Endothelial cell of umbilical vein (primary cell): ENCODE measurements at places on chromosomes 3 and 15. TPM values are rescaled to one million over a fixed set of nuclear protein-coding genes. Genes with fewer than 3 reads are reported as not detected.

GRCh38 chr3:150410311-150411105, 2.4 kb downstream of the TSC22D2 start:
- peak; percentile 46 for DNase-seq

The PRSS50 gene
- total RNA-seq = not detected in 2 replicates

GRCh38 chr3:128563439-128563838, 70.4 kb upstream of the GATA2 start:
- no peak for DNase-seq

DNA sequence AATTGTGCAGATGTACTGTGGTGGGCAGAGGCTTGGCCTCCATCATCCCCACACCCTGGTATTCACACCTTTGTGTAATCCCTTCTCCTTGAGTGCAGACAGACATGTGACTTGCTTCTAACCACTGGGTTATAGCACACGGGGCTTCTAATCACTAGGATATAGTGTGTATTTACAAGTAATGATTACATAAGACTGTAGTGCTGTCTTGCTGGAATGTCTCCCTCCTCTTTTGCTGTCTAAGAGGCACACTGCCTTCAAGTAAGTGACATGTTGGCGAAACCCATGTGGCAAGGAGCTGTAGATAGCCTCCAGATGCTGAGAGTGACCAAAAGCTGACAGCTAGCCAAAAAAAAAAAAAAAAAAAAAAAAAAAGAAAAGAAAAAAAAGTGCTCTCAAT, 542.7 kb upstream of the MDFIC2 start:
- DNase-seq = no peak

- DNase-seq = no peak
These were observed 70.2 kb downstream of the NMD3 start for GRCh38 chr3:161291191-161291901.

DNA sequence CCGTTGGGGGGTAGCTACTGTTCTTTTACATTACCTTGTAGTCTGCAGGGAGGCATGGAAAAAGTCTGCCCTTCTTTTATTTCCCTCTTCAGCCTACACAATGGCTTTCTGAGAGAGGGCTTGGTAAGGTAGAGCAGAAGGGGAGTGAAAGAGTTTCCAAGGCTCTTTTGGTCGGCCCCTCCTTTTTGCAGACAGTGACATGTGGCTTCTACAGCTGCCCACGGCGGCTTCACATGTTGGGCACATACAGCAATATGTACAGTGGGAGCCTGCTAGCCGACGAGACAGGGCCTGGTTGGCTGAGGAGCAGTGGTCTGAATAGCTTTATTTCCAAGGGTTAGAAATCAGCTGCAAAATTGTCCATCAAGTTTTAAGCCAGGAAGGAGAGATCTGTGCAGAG, 4.0 kb downstream of the INAFM2 start:
- no peak for DNase-seq

DNA sequence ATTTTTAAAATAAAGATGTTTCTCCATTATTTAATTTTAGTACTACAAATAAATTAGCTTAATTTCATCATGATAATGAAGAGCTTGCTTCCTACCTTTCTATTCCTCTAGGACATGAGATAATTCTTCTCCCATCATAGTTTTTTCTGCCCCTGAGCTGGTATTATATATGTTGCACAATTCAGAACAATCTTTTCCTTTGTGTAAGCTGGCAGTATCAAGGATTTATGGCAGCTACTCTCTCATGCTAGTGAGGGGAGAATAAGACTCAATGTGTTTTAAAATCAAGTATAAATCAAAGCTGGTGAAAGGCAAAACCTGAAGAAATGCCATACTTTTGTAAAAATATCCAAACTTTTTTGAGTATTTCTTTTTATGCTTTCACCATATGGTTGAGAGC, 1405.3 kb downstream of the SI start:
- no peak for DNase-seq

GRCh38 chr3:53231532-53232511, 24.0 kb downstream of the TKT start:
- no peak for DNase-seq
